ENCODE measurements at places on chromosomes 1 and 21.

- DNase-seq = no peak
Observed at GRCh38 chr21:45436351-45437065, 31.5 kb downstream of the COL18A1 start.

- no peak for DNase-seq
Observed at GRCh38 chr1:245070836-245071615, 83.8 kb upstream of the KIF26B start.

DNA sequence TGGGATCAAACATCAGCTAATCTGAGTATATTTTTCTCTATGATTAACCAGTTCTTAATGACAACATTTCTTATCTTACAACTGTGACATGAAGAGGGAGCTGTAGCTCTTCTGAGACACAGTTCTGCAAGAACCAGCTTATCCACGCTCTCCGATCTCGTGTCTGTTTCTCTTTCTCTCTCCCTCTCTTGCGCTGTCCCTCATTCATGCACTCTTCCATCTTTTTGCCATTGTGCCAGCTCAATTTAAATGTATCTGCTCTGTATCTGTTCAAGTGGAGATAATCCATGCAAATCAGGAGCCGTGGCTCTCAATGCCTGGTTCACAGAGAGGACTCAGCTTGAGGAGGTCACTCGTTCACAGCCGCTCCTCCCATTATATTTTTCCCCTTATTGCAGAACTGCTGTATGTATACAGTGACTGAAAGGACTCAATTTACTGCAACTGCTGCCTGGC lies 494.7 kb upstream of the ADGRL2 start:
- DNase-seq = peak; percentile 95

DNA sequence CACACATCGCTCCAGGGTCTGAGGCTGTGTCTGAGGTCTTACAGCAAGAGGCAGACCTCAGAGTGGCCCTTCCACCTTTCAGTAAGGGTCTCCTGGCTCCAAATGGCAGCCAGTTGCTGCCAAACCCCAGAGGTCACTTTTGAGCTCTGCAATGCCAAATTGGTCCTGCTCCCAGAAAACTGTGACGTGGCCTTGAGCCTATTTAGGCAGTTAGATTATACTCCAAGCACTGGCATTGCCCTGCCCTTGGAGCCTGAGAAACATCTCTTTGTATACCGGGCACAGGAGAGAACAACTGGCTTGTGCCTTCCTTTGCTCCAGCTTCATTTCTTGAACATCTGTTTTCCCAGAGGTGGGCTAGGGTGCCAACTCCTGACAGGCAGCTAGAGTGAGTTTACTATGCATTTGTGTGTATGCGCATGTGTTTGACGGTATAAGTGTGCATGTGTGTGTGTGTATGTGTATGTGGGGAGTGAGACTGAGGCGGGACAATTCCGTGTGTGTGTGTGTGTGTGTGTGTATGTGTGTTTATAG lies 134.5 kb downstream of the IER5 start:
- no peak for DNase-seq

- DNase-seq = no peak
Observed at GRCh38 chr1:57046462-57046861, 80.6 kb upstream of the C8B start.
